Glutamatergic neuron (in vitro differentiated cells): ENCODE measurements at places on chromosomes 16 and 17.
A peak's percentile ranks its signal among the peaks of the same experiment; 100 is the strongest.

DNA sequence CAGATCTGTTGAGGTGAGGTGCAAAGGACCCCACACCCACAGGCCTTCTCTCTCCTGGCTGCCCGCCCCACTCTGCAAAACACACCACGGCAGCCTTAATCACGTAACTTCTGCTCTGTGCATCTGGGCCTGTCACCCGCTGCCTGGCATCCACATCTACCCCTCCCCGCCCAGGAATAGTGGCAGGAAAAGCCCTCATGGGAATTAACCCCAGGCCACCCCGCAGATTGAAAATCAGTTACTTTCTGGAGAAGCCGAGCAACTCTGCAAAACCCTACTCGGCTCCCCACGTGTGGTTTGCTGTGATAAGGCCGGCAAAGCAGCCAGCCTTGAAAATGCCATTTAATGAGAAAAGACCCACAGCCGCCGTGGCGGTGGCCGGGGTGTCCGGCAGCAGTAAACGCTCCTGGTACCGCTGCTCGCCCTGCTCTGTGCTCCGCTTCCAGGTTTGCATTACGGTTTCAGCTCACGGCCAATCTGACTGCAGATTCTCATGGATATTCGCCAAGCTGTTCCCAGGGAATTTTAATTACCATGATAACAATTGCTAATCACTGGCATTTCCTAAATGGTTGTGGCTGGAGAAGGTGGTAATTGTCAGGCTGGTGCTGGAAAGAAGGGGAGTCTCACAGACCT, 78.0 kb upstream of the DOC2B start:
- DNase-seq = no peak

DNA sequence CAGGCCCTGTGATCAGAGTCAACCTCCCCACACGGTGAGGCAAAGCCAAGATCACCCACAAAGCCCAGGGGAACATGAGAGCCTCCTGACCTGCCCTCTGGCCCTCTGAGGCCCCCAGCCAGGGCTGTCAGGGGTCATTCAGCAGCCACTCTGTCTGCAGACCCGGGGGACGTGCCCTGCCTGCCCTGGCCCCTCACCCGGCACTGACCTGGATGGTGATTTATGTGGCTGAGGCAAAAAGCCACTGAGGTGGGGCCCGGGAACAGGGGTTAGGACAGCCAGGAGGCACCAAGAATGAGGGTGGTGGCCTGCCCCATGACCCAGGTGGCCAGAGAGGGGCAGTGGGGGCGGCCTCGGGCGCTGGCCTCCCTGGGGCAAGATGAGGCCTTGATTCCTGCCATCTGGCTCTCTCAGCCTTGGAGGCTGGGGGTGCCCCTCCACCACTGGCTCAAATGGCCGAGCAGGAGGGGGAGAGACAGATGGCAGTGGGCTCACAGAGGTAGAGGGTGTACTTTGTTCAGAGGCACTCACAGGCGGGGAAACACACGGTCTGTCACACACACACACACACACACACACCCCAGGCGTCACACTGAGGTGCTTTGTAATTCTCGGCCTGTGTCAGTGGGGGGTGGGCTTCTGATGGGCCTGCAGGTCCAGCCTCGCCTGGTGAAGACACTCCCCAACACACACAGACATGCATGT, 174.0 kb upstream of the GSE1 start:
- no peak for DNase-seq

DNA sequence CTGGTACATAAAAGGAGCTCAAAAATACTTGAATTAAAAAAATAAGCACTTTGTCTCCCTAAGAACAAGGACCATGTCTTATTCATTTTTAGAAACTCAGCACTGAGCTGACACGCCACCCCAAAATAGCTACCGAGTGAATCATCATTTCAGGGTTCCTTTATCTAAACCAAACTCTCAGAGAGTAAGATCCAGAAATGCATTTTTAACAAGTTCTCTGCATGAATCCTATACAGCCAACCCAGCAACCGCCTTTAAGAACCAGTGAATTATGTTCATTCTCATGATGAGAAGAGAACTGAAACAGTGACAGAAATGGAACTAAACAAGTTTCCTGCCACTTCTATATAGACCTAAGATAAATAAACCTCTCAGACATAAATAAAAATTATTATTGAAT, 8.7 kb downstream of the C16orf87 start:
- DNase-seq = no peak

DNA sequence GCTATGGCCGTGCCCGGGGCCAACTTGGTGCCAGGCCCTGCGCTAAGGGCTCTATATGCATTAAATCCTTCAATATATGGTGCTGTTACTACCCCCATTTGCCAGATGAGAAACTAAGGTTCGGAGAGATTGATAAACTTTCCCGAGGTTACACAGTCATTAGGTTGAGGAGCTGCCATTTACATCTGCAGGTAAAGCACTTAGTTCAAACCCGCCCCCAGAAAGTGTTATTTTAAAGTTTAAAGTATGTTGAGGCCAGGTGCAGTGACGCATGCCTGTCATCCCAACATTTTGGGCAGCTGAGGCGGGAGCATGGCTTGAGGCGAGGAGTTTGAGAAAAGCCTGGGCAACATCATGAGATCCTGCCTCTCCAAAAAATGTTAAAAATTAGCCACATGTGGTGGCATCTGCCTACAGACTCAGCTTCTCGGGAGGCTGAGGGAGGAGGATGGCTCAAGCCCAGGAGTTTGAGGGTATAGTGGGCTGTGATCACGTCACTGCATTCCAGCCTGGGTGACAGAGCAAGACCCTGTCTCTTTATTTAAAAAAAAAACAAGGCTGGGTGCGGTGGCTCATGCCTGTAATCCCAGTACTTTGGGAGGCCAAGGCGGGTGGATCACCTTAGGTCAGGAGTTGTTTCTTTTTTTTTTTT, 264.7 kb downstream of the PARN start:
- DNase-seq = no peak

- DNase-seq = peak; percentile 21
These were observed 11.2 kb downstream of the FOXF1 start for GRCh38 chr16:86521236-86522197.

- no peak for DNase-seq
These were observed 28.8 kb downstream of the PLCG2 start for GRCh38 chr16:81807767-81808358.

GRCh38 chr16:71758293-71758760, 33.8 kb upstream of the PHLPP2 start:
- DNase-seq = no peak

- no peak for DNase-seq
These were observed 14.8 kb downstream of the ERN1 start for GRCh38 chr17:64115043-64115698.

GRCh38 chr16:82639666-82640336, 13.0 kb downstream of the CDH13 start:
- DNase-seq = peak; percentile 87
